Fibroblast of skin of abdomen (primary cell): ENCODE measurements at places on chromosomes 3 and 15.

DNA sequence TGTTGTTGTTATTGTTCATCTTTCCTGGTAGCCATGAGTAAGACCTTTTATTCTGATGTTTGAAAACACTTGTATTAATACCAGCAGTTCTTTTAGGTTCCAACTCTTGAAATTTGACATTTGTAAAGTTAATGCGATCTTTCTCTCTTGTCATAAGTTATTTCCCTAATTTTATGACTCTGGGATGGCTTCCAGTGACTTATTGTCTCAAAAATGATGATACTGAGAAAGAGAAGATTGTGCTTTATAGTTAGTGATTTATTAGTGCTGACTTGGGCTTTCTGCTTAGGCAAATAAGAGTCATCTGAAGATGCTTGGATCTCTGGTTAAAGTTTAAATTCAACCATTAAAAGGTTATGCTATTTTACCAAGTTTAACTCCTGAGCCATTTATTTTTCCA lies 715.2 kb downstream of the GRM7 start:
- DNase-seq = no peak

GRCh38 chr15:96687388-96688107 lies 357.0 kb downstream of the NR2F2 start:
- DNase-seq = no peak

DNA sequence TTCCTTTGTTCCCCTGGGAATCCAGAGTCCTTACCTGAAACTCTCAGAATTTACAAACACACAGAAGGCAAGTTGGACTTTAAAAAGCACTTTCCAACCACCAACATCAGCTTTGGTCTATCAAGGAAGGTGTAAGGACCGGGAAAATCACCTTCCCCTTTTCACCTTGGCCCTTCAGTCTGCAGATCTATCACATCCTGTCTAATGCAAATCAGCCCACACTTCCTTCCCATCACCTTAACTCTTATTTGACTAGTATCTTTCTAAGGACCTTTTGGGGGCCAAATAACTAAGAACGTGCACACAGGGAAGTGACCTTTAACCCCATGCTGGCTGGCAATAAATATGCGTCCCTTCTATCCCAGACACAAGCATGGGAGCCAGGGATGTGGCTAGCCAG lies 320.6 kb downstream of the ARRDC4 start:
- DNase-seq = no peak

GRCh38 chr15:92393071-92393979 lies at the start of gene ST8SIA2:
Gene ST8SIA2, plus strand, starts transcription at chr15:92393881. Its CDS starts 184 bp downstream, at chr15:92394065.
- DNase-seq = peak; percentile 55

- DNase-seq = no peak
Measured at GRCh38 chr3:47385007-47385406, 4.2 kb downstream of the PTPN23 start.

DNA sequence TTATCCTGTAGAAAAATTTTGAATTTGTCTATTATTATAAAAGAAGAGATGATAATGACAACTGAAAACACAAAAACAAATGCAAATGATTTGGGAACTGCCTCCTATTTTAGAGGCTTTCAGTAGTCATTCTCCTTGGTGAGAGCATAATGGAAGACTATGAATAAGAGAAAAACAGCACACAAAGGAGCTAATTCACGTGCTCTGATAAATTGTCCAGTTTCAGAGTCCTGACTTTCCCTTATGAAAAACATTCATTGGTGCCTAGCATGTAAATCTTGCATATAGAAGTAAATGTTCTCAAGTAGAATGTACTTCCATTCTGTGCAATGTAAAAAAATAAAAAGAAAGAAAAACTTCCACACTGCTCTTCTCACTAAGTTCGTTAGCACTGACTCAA lies 206.1 kb downstream of the IL5RA start:
- DNase-seq = no peak

DNA sequence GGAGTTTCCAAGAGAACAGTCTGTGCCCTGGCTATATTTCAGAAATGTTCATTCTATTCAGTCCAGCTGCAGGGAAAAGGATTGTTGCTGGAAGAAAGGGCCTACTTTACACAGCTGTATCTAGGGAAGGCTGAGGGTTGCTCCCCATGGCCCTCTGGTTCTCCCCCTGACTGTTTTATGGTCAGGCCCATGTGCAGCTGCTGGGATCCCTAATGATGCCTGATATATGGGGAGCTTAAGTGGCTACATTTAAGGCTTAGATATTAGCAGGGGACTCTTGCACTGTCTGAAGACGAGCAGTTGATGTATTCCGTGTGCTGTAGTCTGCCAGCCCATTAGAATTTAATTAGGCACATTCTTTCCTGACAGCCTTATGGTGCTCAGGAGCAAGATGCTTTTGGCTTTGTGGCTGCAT lies 72.0 kb downstream of the FAM43A start:
- peak; percentile 8 for DNase-seq

DNA sequence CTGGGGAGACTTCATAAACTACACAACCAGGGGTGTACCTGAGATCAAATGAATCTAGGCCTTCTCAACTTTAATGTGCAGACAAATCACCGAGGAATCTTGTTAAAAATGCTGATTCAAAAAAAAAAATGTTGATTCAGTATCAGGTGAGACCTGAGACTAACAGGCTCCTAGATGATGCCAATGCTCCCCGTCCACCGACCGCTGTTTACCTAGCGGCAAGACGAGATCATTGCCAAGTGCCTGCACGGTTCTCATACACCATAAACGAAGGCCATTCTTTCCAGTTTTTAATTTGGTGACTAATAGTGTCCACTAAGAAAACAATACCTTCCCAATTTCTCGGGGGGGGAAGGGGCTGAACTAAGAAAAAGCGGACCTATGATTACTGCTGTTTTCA lies 2.5 kb upstream of the FSIP1 start:
- no peak for DNase-seq

- DNase-seq = no peak
Measured at GRCh38 chr3:129967761-129968160, 6.8 kb upstream of the TRH start.

GRCh38 chr3:173892547-173892946 lies 495.0 kb downstream of the NLGN1 start:
- DNase-seq = no peak

DNA sequence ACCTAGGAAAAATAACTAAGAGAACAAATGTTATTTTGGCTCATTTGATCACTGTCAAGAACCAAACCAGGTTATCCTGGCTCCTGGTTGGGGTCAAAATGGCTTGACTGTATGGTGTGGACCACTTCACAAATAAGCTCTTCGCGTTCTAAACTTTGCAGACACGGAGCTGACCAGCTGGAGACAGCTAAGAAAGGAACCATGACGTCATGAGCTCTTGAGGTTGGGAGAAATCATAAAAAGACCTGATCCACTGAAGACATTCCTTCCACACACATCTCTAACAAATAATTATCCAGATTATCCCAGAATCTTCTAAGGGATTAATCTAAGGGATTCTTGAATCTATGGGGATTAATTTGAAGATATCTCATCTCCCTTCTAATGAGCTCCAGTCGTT lies 321.5 kb upstream of the IGF1R start:
- no peak for DNase-seq

DNA sequence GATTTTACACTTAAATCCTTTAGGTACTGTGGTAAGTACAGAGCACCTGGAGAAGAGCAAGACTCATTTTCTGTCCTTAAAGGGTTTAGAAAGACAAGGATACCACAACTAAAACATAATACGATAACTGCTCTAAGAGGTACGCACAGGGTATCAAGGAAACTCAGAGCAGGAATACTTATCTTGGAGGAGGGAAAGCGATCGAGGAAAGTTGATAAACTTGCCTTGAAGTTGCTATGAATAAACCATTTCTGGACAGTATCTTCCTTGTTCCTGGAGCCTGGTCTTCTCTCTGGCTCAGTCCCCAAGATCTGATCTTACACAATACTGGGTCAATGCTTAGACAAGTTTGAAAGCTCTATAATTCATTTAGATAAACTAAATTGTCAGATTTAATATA lies 17.6 kb upstream of the GATM start:
- no peak for DNase-seq

DNA sequence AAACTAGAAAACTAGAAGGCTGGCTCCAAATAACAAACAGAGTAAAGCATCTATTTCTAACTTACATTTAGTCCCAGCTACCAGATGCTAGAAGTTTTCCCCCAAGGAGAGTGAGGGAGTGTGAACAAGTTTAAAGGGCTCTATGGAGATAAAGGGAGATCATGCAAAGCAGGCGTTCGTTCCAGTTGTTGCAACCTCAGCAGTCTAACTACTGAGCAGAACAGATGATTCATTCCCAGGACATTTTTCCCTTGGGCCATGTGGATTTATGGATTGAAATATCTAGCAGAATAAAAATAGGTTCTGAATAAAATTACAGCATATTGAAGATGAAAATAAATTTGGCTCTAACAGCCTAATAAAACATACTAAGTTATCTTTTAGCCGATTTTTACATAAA lies 154.8 kb upstream of the TTC14 start:
- peak; percentile 41 for DNase-seq

- DNase-seq = peak; percentile 13
Measured at GRCh38 chr3:69011096-69011730, 2.3 kb downstream of the EOGT start.

- no peak for DNase-seq
Measured at GRCh38 chr15:90988296-90988695, 6.0 kb downstream of the PRC1 start.

DNA sequence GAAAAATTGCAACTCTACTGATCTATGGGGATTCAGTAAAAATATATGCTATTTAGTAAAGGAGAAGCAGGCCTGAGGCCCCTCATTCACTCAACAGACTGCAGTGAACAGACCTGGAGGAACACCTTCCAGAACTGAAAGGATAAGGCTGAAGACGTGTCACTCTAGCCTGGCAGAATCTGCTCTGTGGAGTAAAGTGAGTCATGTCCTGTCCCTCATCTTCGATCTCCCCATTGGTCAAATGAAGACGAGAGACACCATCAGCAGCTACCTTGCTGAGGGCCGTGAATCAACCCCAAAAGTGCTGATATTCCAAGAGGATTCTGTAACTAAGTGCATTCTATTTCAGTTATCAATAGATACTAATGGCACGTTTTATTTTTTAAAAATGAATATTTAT lies 359.7 kb downstream of the FGF12 start:
- no peak for DNase-seq

DNA sequence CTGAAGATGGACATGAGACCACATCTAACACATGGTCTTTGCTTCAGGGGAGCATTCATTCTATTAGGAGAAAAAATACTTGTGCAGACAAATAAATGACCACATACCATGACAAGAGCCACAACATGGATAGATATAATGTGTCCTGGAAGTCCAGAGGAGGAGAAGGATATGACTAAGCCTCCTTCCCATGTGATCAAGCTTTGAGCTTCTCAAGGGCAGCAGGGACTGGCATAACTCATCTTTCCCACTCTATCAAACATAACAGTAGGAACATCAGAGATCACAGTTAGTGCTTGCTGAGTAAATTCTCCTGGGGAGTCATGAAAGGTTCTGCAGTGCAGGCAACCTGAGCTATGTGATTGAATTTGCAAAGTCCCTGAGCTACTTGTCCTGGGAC lies 86.0 kb upstream of the LPP start:
- DNase-seq = peak; percentile 71

GRCh38 chr3:122235147-122235546 lies 51.7 kb downstream of the CASR start:
- DNase-seq = no peak

GRCh38 chr3:155741603-155742002 lies 3.3 kb downstream of the PLCH1 start:
- no peak for DNase-seq

DNA sequence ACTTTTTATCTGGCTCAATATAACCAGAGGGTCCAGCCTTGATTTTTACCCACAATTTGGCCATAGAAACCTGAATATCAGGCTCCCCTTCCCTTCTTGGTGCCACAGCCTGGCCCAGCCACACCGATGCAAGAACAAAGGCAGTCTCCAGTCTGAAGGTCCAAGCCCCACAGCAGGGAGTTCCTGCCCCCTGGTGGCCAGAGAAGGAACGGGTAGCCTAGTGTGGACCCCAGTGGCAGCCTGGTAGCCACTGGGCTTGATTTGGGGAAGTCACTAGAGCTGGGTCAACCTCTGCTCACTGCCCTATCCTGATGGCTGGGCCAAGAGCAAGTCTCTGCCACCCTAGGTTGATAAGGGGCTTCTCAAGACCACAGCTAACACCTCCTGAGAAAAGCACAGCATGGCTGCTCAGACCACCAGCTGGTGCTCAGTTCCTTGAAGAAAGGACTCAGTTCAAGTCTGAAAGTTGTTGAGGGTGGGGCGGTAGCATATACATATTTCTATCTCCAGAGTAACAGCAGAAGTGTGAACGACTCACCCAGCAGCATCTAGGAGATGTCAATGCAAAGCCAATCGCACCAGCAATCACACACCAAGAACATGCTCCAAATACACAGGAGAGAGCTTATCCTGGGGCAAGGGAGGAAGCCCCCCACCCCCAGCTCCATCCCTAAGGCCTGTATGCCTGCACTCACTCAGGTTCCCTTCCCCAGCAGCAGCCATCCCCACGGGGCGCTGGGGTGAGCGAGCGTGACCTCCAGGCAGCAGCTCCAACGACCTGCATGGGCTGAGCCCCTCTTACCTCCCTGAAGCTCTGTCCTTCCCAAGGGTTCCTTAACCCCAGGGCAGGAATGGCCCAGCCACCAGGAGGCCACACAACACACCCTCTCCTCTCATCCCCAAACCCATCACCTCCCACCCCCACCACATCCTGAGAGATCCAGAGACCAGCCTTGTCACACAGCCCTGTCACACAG lies 7.6 kb downstream of the PFKFB4 start:
- DNase-seq = peak; percentile 70

- no peak for DNase-seq
Measured at GRCh38 chr15:74426404-74427281, 7.1 kb downstream of the SEMA7A start.

DNA sequence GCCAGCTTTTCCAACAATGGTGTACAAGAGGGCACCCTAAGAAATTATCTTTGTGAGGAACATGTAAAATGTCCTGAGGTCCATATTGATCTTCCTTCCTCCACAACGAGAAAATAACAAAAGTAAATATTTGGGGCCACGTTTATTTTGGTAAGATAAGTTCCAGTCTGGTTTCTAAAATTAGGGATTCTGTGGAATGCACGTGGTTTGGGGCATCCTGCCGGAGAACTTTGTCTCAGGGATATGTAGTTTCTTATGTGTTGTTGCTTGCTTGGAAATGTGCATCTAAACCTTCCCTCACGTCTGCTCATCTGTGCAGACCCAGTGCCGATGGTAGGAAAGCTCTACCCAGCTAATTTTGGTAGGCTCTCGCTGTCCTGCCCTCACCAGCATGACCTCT lies 62.8 kb downstream of the CTDSPL start:
- DNase-seq = no peak

GRCh38 chr3:160629491-160629890 lies 47.5 kb upstream of the ARL14 start:
- DNase-seq = no peak

DNA sequence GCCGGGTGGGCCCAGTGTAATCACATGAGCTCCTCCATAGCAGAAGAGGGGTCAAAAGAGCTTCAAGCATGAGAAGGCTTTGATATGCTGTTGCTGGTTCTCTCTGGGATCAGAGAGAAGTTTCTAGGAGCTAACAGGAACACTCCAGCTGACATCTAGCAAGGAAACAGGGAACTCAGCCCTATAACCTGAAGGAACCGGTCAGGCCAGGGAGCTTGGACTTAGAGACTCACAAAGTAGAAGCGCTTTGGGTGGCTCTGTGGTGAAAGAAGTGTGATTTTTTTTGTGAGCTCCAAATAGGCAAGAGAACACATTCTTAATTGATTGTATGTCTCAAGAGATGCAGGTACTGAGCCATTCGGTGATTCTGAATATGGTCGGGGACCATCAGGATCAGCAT lies 26.2 kb upstream of the EPHB1 start:
- DNase-seq = no peak

- peak; percentile 90 for DNase-seq
Measured at GRCh38 chr15:71752604-71753289, 57.6 kb upstream of the NR2E3 start.
